ENCODE measurements at places on chromosomes 5 and 9.

DNA sequence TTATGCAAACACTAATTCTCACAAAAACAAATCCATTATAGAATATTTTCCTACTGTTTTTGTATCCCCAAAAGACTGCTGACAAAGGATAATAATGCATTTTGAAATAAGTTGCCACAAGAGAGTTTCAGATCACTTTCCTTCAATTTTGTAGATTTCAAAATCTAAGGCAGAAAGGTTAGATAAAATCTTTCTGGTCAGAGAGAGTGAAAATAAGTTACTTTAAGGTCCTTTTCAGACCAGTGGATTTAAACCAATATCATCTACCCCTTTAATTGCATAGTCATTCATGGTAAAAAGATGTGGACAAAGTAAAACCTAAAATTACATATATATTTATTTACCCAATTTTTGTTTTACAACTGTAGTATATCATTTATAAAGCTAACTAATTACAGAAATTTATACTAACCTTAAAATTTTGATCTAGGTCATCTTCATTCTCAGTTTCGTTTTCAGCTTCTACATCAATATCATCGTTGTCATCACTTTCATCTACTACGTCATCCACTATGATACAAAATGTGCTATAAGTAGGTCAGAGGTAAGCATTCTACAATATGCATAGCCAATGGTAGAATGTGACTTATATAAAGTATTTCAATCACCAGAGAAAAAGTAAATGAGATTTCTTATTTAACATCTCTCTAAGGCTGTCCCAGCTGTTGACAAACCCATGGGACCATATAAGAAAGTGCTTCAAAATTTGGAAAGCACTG, 95.7 kb downstream of the AGTPBP1 start:
- peak; percentile 24 for DNase-seq

GRCh38 chr5:164671640-164672039, 1166.2 kb downstream of the MAT2B start:
- DNase-seq: no peak

DNA sequence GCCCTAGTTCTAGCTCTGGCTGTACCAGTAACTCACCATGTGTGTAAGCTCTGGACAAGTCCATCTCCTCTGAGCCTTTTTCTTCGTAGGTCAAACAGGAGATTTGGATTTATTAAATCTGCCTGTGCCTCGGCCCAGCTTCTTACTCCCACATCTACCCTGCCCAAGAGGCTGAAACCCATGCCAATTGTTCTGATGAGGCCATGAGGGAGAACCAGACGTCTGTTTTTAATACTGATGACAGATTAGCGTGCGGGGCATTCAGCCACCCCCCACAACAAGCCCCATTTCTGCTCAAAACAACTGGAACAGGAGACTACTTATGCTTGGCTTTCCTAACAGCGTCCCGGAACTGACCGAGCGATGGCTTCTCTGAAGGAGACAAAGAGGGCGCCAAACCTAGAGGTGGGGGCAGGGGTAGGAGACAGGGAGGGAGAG, 81.2 kb upstream of the TRIM32 start:
- DNase-seq: no peak

DNA sequence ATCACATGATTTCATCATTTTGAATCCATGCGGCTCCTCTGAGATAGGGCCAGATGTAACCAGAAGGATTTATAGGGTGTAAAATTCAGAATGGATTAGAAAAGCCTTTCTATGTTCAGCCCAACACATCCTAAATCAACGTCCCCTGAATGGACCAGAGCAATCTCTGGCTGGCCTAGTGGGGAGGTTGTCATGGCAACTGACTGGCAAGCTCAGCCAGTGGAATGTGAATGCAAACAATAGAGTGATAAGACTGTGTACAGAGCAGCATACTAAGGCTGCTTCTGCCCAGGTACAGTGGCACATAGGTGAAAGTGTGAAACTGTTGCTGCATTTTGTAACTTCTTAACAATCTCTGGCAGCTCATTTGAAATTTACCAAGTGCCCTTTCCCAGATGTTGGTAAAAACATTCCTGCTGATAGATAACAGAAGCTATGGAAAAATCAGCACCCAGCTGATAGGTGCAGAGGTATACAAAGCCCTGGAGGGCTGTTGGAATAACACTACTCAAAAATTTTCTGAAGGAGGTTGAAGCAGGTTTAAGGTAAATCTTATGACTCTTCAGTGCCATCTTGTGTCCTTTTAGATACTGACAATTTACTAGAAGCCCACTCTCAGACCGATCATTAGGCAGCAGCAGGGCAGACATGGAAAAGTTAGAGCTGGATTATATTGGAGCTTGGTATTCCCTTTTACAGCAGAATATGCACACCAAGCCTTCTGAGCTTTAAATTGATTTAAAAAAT, 267.2 kb downstream of the RAB3C start:
- DNase-seq: no peak

GRCh38 chr5:153719324-153719723, 228.9 kb downstream of the GRIA1 start:
- DNase-seq: no peak

DNA sequence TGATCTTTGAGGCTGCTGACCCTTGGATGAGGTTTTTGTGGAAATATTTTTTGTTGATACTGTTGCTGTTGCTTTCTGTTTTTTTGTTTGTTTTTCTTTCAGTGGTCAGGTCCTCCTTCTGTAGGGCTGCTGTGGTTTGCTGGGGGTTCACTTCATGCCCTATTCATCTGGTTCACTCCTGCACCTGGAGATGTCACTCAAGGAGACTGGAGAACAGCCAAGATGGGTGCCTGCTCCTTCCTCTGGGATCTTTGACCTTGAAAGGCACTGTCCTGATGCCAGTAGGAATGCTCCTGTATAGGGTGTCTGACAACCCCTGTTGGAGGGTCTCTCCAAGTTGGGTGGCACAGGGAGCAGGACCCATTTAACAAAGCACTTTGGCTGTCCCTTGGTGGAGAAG, 67.0 kb upstream of the ACTBL2 start:
- DNase-seq: no peak

GRCh38 chr5:125198270-125198974, 452.0 kb upstream of the ZNF608 start:
- DNase-seq: no peak

GRCh38 chr5:139949710-139950109, 93.4 kb downstream of the NRG2 start:
- no peak for DNase-seq

DNA sequence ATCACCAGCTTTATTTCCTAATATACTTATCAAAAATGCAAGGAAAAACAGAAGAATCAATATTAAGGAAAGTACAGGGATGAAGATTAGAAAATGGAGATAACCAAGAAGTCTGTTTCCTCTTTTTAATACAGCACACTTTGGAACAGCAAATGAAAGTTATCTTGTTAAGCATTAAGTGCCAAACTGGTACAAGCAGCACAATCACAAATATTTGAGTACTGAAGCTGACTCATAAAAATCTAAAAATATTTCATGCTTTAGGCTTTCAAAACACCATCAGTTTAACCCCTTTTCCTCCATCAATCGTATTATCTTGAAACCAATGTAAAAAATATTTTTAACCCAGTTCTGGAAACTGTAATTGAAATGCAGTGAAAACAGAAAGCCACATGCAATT, 2.7 kb downstream of the FBXW11 start:
- no peak for DNase-seq

DNA sequence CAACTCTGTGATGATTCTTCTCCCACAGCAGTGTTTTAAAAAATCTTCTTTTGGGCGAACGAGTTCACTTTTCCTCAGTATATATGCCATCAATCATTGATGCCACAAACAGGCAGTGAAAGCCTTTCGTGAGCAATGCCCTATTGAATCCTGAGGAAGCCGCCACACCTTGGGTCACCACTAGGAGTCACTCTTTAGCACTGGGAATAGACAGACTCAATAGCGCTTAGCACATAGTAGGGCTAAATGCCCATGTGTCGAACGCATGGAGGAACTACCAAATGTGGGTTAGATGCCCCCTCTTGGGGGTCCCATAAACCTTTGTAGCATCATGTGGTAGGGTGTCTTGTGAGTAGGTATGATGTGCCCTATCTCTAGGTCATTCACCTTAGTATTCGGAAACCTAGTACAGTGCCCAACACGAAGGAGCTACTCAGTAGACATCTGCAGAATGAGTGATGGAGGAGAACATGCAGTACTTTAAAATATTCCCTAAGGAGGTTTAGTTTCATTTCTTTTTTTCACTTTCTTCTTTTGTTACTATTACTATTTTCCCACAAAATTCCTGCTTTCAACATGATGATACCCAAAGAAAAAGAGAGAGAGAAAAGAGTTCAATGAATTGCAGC, 603.7 kb downstream of the BNC2 start:
- DNase-seq: no peak

GRCh38 chr5:76723266-76723665, 7.3 kb downstream of the F2R start:
- no peak for DNase-seq

GRCh38 chr5:173055722-173055982, 500 bp upstream of the CREBRF start:
- DNase-seq: no peak

- DNase-seq: no peak
Observed at GRCh38 chr9:18673179-18673578, 199.2 kb downstream of the ADAMTSL1 start.

- no peak for DNase-seq
Observed at GRCh38 chr9:16290169-16290568, 580.3 kb downstream of the BNC2 start.

DNA sequence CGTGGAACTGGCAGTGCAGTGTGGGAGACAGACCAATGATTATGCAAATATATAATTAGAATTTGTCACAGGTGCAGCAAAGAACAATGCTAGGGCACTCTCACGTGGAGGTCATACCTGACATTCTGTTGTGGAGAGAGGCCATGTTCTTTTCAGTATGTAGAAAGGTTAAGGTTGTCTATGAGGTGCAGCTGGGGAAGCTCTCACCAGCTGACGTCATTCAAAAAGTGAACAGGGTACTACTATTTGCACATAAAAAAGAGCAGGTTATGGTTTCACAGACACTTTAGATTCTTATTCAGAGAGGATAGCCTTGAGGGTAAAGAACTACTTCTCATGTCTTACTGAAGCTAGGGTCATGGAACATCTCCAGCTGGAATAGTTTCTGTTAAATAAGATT, 19.1 kb downstream of the SH3GL2 start:
- no peak for DNase-seq

DNA sequence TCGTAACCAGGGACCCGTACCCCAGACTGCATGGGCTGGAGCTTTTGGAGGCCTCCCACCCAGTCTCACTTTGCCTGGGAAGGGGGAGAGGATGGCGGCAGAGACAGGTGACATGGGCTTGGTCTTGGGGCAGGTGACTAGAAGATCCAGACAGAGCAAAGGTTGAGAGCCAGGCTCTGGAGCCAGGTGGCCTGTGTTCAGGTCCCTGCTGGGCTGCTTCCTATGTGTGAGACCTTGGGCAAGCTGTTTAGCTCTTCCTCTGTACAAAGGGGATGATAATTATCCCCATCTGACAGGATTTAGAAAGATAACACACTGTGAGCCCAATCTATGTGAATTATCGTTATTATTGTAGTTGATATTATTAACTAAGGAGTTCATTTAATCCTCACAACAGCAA, 16.1 kb upstream of the NDST1 start:
- no peak for DNase-seq

GRCh38 chr5:157115502-157115901, 6.7 kb upstream of the HAVCR2 start:
- no peak for DNase-seq

DNA sequence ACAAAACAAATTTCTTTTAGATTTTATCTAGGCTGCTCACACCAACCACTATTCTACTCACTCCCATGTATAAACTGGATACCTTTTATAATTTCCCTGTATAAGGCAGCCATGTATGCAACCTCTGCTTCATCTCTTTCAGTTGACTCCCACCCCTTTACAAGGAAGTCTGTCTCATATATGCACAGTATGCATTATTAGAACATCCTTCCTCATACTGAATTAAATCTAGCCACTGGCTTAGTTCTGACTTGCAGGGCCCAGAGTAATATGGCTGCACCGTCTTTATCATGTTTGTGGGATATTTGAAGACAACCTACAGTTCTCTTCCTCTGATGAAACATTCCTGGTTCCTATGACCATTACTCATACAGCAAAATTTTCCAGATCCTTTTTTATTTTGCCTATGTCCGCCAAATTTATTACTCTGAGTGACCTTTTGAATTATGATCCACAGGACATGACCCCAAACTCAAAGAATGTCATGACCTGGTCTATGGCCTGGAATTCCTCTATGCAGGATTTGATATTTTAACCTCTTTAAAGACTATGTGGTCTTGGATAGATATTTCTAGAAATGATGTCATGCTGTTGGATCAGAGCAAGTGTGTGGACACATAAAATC, 76.6 kb upstream of the ITGA1 start:
- DNase-seq: no peak

DNA sequence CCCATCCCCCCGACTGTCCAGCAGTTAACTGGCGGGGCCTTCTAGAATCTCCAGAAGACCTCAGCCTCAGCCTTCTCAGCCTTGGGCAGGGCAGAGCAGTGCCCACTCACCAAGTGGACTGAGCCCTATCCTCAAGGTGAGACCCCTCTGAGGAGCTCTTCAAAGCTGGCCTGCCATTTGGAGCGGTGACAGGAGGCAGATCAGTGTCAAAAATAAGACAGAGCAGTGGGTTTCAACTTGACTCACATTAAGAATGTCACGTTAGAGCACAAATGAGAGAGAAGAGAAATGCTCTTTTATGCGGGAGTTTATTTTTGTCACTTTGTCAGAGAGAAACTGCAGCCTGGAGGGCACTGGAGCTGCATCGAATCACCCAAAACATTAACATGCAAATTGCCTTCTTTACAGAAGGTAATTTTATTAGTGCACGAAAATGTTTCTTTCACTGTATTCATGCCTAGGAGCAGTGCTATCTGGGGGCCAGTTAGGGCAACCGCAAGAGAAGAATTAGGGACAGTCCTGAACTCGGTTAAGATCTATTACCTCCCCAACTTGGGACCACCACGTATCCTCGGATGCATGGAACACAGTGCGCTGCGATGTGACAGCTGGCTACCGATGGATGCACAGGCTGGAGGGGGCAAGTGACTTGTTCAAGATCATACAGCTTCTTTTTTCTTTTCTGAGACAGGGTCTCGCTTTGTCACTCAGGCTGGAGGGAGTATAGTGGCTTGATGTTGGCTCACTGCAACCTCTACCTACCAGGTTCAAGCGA, 188.5 kb downstream of the DAB2IP start:
- DNase-seq: no peak

GRCh38 chr9:16598316-16598715, 272.2 kb downstream of the BNC2 start:
- DNase-seq: no peak

DNA sequence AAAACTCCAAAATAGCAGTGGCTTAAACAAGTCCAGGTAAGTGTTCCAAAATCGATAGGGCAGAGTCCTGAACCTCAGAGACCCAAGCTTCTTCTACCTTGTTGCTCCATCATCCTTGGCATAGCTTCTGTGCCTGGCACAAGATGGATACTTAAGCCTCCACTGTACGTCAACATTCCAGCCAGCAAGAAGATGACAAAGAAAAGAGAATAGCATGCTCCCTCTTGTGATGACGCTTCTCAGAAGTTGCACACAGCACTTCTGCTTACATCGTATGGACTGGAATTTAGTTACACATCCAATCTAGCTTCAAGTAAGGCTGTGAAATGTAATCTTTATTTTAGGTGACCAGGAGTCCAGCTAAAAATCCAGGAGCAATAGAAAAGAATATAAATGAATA, 227.4 kb downstream of the ESM1 start:
- no peak for DNase-seq

- DNase-seq: no peak
Observed at GRCh38 chr9:119698535-119698934, 329.3 kb upstream of the BRINP1 start.

Measured in T-helper 2 cell (primary cell).